Right lung (tissue), 10 donors: ENCODE measurements at places on chromosomes 1 and 21.
A peak's percentile ranks its signal among the peaks of the same experiment; 100 is the strongest.

DNA sequence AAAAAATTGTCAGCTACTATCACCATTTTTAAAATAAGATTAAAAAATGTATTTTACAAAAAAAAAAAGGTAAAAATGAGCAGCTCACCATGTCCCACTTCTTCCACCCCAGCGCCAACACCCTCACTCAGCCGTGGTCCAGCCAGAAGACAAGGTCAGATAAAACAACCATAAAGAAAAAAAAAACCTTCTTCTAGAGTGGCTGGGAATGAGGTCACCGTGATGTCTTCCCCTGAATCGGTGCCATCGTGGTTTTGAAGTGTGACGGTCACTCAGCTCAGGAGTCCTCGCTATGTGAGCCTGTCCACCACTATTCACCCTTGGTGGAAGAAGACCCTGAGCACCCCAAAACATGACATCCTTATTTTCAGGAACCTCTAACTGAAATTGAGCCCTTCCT, 38.1 kb downstream of the B3GALT5 start:
- DNase-seq, result no peak

DNA sequence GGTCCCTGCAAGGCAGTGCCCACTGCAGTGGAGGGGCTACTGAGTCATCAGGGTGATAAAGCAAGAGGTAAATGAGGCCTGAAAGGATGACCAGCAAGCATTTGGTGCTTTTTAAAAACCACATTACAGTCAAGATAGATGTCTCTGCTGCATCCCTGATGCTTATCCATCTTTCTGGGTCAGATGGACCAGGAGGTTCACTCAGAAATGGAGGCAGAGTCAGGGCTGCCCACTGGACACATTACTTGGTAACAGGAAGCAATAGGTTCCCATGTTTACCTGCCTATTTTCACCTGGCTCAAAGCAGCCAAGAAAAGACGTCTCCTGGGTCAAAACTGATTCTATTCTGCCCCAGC, 3.6 kb downstream of the SPATA46 start:
- DNase-seq, result no peak

- DNase-seq, result no peak
These were observed 430.1 kb downstream of the KCNT2 start for GRCh38 chr1:196178083-196178635.

DNA sequence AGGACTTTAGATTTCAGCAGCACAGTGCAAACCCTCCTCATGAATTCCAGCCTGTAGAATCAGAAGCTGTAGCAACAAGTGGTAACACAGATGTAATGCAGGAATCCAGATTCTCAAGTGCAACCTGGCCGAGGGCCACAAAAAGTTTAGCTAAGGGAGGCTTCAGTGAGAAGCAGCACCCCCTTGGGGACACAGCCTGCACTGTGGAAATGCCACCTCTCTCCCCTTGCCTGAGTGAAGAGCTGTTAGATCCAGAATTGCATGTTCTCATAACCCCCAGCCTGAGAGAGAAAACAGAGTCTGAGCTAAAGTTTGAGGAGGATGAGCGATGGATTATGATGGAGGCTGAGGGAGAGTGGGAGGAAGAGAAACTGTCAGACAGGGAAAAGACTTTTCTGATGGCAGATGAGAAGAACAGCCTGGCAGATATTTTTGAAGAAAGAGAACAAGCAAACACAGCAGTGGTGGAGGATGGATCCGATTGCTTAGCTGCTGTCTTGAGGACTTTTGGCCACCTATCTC, 80.5 kb upstream of the BMP8A start:
- peak; percentile 76 for DNase-seq

GRCh38 chr1:70583522-70583921, 172.5 kb downstream of the CTH start:
- DNase-seq, result no peak
